ENCODE measurements at places on chromosomes 1 and 21. TPM values are rescaled to one million over a fixed set of nuclear protein-coding genes. Genes with fewer than 3 reads are reported as not detected.

PAQR6 gene
- total RNA-seq, result 4.2 TPM

PRR9 gene
- not detected for total RNA-seq

DNA sequence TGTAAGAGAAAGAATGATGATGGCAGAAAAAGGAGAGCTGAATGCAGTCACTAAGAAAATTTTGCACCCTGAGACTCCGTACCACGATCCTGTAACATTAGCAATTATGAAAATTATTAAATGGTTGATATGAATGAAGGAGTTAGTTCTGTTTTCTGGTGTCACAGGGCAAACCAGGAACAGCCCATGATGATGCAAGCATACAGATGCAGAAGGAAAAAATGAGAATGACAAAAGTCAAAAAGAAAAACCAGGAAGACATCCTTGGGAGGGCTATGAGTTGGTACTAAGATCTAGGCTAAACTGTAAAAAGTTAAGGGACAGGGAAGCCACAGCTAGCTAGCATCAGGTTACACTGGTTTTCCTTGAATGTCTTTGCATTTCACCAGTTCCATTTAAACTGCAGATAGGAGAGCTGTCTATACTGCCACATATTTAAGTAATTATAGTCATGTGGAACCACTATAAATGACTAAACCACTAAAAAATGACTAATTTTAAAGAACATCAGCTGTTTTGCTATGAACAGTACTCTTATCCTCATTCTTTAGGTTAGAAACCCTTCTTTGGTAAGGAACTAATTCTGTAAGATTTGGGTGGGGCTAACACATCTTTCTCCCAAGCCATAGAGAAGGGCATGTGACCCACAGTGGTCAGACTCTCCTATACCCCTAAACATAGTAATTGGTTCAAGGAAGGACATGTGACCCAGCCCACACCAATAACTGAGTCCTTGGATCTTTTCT lies 11.4 kb downstream of the DOCK7 start:
- DNase-seq, result no peak

DNA sequence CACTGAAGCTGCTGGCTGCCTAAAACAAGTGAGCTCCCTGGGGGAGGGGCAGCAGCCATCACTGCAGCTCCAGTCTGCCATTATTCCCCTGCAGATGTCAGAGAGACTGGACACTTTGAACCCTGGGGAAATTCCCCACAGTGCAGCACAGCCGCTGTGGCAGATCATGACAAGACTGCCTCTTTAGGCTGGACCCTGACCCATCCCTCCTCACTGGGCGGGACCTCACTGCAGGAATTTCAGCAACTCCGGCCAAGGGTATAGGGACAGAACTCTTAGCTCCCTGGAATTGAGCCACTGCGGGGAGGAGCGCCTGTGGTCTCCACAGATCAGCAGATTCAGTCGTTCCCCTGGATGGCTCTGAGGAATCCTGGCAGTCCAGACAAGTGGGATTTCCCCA lies 964.6 kb downstream of the BRINP3 start:
- no peak for DNase-seq

GRCh38 chr1:189774721-189775287 lies 702.9 kb downstream of the BRINP3 start:
- no peak for DNase-seq

- peak; percentile 64 for DNase-seq
Observed at GRCh38 chr1:41754540-41754939, 164.2 kb downstream of the HIVEP3 start.

DNA sequence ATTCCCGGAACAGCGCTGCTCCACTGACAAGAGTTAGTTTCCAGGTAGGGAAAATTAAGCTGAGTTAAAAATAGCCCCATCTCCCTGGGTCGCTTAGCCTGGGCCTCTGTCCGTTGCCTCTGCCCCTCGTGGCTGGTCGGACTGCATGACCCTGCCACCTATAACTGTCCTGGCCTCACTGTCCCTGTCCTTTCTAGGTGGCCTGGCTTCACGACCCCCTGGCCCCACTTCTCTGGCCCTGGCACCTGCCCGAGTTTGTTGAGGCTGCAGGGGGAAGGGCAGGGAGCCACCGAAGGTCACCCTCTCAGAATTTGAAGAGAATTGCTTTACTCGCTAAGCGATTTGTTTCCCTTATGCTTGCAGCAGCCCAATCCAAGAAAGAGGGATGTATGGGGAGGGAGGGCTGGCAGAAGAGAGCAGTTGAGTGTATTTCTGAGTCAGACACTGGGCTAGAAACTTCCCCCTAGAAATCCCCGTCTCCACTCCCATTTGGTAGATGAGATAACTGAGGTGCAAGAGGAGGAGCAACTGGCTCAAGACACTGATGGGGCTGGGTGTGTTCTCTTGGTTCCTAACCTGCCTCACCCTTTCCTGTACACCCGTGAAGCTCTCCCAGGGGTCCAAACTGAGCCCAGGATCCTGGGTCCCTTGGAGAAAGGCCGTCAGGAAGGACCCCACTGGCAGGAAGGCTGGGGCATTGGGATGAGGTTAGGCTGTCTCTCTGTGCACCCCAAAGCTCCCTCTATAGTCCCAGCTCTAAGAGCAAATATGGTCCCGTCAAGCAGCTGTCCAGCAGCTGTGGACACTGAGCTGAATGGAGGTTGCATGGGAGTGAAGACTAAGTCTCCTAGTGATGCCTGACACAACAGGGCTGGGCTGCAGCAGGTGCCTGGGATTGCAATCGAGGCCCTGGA lies 2.9 kb upstream of the EDN2 start:
- peak; percentile 56 for DNase-seq

GRCh38 chr1:43565600-43566360 lies 35.1 kb downstream of the PTPRF start:
- peak; percentile 47 for DNase-seq
